Cortex of kidney (tissue), 1 donor: ENCODE measurements at places on chromosomes 1 and 21.

DNA sequence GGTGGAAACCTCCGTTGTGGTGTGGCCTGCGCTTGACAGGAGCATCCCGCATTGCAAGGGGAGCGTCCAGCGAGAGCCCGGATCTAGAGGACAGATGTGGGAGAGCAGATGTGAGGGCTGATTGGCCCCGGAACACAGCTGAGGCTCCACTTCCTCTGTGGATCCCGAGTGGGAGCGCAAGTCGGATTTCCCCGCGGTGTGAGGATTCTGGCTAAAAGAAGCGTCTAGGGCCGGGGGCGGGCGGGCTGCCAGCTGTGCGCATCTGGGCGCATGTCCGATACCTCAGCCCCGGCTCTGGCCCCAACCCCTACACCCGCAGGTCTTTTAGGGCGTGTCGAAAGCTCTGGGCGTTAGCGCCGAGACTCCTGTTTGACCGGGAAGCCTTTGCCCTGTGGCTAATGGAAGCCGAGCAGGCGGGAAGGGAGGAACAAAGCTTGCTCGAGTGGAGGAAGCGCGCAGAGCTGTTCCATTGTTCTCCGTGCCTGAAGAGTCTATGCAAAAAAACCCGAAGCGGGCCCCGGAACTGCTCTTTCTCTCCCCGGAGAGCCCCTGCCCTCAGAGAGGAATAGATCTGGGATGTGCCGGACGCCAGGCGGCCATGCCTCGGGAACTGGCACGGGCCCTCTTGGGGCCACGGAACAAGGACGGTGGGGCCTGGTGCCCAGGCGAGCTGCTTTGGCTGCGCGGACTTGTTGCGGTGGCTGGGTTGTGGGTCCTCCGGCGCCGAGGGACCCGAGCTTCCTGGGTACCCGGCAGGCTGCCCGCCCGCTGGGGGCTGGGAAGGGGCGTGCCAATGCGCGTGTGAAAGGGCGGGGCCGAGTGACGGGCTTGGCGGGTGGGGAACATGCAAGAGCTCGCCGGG, 111.1 kb downstream of the NAV1 start:
- DNase-seq = no peak

DNA sequence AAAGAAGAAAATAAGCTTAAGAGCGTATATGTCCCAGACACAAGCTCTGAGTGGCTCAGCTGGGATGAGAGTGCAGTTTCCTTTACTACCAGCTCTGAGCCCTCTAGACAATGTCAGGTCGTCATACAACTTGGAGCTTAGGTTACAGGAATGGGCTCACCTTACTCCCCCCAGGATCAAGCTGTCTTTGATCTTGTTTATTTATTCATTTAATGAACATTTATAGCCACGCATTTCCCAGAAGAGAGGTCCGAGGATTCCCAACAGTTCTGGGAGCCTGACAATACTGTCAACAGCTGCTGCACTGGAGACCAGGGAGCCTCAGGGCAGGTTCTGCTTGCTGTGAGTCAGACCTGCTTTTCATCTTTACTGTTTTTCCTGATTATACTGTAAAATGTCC, 378.9 kb downstream of the PLPP3 start:
- DNase-seq = no peak

GRCh38 chr1:20610970-20611369, 22.1 kb downstream of the CDA start:
- DNase-seq = no peak

DNA sequence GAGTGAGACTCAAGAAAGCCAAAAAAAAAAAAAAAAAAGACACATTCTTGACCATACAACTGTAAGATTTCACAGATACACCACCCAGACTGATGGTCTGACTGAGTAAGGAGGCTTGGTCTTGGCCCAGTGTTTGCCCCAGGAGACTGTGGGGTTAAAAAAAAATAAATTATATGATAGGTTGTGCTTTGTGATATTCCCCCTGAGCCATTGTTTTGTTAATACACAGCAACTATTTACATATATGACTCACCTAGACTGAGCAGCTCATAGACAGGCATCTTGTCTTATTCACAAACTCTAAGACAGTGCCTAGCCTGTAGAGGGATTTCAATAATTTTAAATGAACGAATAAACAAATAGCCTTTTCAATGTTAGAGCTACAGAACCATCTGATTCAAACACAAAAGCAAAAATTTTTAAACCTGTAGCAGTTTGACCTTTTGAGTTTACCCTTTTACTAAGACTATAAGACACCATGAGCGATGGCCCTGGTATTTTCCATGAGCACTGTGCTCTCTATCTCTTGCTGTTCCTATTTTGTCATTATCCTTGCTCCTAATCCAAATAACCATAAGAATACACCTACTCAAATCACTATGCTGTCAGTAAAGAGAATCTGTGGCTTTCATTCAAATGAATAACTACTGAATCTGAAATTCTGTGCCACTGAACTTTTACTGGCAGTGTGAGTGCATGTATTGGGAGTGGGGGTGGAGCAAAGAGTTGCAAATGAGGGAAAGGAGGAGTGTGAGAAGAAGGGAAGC, 199.4 kb upstream of the PTBP2 start:
- no peak for DNase-seq

- no peak for DNase-seq
These were observed 48.8 kb downstream of the DUSP10 start for GRCh38 chr1:221693087-221693486.

GRCh38 chr1:116372191-116372590, 853 bp upstream of the ATP1A1 start:
- no peak for DNase-seq

GRCh38 chr1:81792184-81792583, 8.6 kb upstream of the ADGRL2 start:
- DNase-seq = no peak

- DNase-seq = no peak
These were observed 30.1 kb upstream of the ENO1 start for GRCh38 chr1:8908388-8909151.

DNA sequence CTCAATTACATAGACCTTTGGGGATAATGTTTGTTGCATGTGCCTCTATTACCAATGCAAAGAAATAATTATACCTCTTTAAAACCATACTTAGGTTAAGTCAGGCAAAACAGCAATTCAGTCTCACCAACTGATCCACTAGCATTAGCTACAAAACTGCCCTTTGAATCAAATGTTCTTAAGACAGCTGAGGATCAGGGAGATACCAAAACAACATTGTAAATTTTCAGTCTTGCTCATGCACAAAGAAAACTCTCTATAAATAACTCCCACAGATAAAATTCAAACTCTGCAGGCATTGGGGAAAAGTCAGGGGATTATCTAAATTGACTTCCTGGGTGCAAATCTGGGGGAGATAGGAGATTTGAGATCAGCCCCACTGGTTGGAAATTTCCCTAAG, 100.9 kb upstream of the DPT start:
- no peak for DNase-seq

DNA sequence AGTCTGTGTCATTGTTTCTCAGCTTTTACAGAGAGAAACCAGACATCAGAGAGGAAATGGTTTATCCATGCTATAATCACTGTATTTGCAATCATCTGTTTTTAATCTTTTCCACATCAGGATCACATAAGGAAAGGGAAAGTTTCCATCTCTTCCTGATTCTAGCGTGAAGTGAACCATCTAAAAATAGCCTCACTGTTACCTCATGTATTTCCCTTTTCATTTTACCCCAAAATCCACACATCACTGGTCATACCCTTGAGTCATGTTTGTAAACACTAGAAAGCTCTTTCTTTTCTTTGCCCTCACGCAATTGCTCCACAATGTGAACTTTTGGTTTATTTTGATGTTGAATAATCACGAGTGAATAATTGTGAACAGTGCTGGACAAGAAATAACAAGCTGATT, 146.0 kb downstream of the PLA2G4A start:
- DNase-seq = no peak

- no peak for DNase-seq
These were observed 61.3 kb downstream of the XKR8 start for GRCh38 chr1:28021064-28021463.
